ENCODE measurements at places on chromosomes 2 and 18.

GRCh38 chr2:79817288-79817687, 304.4 kb downstream of the CTNNA2 start:
- DNase-seq, result no peak

- peak; percentile 30 for DNase-seq
Measured at GRCh38 chr2:6556755-6557154, 309.0 kb downstream of the CMPK2 start.

DNA sequence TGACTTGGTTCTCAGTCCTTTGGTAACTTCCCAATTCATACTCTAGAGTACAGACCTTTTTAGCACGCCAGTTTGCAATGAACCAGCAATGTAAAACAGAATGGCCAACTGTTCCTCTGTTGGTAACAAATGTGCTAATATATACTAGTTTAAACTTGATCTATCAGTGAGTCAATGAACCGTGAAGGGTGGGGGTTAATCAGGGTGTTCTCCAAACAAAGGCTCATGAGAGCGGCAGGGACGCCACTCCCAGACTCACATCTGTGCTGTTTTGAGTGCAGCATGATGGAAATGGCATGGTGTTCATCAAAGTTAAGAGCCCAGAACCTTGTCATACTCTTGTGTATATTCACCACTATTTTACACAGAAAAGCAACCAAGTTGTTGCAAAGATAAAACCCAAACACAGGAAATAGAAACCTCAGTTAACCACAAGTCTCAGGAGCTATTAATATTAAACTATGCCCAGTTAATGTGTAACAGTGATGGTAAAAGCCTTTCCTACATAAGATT, 70.3 kb downstream of the CERKL start:
- DNase-seq, result peak; percentile 95

DNA sequence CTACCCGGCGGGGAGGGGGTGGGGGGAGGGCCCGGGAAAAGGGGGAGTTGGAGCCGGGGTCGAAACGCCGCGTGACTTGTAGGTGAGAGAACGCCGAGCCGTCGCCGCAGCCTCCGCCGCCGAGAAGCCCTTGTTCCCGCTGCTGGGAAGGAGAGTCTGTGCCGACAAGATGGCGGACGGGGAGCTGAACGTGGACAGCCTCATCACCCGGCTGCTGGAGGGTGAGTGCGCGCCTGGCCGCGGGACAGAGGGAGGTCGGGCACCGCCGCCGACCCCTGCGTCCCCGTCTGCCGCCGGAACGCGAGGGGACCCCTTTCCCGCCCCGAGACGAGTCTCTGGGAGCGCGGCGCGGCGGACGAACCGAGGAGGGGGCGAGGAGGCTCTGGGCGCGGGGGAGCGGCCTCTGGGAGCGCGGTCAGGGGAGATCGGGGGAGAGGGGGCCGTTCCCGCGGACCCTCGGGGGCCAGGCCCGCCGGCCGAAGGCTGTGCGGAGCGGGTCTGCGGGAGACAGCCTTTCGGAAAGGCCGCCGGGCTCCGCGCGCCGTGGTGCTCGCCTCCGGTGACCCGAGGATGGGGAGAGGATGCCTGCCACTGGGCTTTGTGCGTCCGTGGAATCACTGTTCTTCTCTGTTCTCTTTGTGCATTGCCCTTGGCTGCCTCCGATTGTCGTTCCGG, 463 bp downstream of the PPP1CB start:
- peak; percentile 17 for DNase-seq

DNA sequence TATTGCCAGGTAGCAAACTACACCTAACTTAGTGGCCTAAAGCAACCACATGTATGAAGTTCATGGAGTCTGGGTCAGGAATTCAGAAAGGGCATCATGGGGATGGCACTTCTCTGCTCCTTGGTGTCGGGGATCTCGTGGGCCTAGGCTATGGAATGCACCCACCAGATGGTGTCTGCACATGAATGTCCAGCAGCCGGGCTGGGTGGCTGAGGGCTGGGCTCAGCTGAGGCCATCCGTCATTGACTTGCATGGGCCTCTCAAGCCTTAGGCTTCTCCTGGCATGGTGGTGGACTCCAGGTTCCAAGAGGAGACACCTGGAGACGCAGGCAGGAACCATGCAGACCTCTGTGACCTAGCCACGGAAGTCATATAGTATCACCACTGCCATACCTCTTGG, 26.0 kb upstream of the RPL31 start:
- no peak for DNase-seq

DNA sequence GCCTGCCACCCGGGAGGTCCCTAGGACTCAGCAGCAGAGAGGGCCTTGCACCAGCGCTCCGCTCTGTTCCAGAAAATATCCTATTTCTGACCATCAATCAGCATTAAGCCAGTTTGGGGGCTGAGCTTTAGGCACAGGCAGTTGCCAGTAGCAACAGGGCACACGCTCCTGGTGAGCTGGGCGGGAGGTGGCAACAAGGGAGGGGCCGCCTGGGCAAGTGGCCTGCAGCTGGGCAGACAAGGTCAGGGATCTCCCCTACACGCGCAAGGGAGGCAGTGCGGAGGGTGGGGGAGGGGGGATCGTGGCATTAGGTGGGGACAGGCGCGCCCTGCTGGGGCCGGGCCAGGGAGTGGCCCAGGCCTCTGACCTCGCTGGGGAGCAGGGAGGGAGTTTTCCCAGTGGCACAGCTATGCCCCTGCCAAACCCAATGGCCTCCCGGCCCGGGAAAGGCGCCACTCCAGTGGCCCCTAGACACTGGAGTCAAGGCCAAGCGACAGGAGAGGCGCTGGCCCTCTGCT, 302.8 kb downstream of the NCKAP5 start:
- DNase-seq, result no peak

- peak; percentile 19 for DNase-seq
Measured at GRCh38 chr2:132562245-132562644, 107.8 kb downstream of the LYPD1 start.

GRCh38 chr2:109446278-109447131, 167.3 kb downstream of the SEPTIN10 start:
- DNase-seq, result no peak

DNA sequence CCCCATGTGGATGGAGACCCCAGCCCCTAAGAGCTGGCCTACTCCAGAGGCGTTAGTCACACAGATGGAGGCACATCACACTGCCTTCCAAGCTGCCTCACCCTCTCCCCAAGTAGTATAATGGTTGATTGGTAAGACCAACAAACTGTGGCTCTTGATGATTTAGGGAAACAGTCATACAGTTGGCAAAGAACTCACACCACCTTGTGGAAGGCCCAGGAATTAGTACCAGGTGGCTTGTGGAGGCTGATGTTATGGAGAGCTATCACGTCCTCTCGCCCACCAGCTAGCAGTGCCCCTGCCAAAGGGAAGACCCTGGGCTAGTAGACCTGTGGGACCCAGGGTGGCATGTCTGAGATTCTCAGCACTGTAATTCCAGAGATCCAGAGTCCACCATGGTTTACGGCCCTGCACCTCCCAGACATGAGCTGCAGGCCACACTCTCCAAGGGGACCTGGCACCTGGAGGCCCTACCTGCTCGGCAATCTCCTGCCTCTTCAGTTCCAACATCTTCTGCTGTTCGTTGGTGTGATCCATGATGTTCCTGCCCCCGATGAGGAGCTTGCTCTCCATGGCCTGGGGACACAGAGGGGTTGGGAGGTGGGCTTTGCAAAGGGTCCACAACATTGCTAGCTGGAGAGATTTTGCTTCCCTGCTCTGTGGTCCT, 26.3 kb downstream of the KIF3C start:
- no peak for DNase-seq

- no peak for DNase-seq
Measured at GRCh38 chr2:171318463-171318934, 115.3 kb downstream of the METTL8 start.

DNA sequence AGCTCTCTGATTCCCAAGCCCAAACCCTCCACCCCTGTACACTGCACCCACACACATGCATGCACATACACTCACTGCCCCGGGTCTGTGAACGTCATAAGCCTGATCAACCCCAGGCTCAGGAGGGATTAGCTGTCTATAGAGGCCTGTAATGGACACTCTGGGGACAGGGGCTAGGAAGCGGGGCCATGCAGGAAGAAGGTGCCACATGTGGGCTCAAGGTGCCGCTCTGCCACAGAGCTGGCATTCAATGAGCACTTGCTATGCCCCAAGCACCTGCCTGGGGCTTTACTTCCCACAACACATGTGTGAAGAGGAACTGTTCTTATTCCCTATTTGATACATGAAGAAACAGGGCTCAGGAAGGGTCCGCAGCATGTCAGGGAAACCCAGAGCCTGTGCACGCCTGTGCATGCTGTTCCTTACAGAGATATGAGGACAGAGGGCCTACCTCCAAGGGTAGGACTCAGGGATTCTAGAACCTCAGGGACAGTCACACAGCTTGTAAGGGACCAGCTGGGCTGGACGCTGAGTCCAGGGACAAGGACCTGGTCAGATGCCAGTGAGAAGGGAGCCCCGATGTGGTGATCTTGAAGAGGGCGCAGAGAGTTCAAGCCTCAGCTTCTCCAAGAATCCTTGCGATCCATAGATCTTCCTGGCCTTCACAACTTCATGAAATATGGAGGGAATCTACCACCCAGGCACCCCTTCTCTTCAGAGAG, 5.0 kb downstream of the BIN1 start:
- DNase-seq, result no peak

- peak; percentile 61 for DNase-seq
Measured at GRCh38 chr2:138267161-138267901, 234.2 kb upstream of the SPOPL start.

GRCh38 chr18:58721566-58722239, 50.4 kb downstream of the MALT1 start:
- no peak for DNase-seq

GRCh38 chr18:23539296-23539695, 36.0 kb downstream of the RMC1 start:
- DNase-seq, result no peak

- no peak for DNase-seq
Measured at GRCh38 chr2:60518567-60518966, 34.9 kb downstream of the BCL11A start.

DNA sequence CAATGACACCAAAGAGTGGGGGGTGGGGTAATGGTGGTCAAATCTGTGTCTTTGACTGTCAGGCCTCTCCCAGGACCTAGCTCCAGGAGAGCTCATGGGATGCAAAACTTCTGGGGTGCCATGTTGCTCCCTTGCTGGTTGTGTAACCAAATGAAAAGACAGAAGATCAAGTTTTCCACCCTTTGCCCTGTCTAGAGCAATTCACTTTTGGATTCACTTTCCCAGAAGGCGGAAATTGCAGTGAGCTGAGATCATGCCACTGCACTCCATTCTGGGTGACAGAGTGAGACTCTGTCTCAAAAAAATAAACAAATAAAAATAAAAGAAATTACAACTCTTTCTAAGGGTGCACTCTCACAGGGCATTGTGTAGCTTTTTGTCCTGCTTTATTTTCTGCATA, 34.9 kb upstream of the PLA2R1 start:
- DNase-seq, result no peak

DNA sequence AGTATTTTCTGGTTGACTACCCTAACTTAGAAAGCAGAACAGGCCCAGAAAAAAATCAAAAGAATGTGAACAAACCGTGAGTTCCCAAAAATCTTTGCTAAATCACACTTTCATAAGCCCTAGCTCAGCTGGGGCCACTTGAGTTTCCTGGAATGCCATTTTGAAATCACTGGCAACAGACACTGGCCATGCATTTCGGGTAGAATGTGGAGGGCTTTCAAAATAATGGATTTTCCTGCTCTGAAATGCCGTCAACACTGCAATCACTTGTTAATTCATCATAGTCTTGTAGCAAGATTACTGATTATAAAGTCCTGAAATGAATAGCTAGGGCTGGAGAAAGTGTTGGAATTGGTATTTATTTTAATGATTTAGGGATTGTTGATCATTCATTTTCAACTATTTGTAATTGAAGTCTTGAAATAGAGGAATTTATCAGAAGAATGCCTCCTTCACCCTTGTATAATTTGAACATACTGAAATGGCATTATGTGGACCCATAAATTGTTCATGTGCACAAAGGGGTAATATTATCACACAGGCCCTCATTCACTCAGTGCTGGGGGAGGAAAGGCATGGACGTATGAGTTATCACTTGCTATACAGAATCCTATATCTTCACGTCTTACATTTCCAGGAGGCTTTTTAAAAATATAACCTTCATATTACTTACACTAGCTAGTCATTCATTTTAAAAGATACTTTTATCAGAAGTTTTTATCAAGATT, 134.8 kb downstream of the DTNA start:
- no peak for DNase-seq

- DNase-seq, result no peak
Measured at GRCh38 chr2:230657906-230658305, 54.7 kb upstream of the CAB39 start.

DNA sequence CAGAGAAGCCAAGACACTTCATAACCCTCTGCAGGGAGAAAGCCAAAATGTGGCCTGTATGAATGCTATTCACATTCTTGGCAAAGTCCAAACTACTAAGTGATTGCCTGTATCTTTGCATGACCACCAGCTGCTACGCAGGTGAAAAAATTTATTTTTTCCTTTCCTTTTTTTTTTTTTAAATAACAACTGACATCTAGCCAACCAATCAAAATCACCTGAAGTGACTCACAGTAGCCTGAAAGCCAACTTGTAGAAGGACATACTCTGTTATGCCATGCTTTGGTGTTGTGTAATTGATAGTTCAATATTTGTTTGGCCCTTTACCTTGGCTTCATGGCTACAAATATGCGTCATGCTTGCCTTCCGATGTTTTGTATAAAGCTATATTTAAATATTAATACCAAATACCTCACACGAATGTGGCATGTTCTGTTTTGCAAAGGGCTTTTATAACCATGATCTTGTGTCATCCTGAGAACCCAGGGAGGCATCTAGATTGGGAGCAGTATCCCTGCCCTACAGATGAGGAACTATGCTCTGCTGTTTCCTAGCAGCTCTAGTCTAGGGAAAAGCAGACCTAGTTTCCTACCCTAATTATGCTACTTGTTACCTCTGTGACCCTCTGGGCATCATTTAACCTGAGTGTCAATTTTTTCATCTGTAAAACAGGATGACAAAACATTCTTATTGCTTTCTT, 102.1 kb downstream of the MYOM1 start:
- no peak for DNase-seq

DNA sequence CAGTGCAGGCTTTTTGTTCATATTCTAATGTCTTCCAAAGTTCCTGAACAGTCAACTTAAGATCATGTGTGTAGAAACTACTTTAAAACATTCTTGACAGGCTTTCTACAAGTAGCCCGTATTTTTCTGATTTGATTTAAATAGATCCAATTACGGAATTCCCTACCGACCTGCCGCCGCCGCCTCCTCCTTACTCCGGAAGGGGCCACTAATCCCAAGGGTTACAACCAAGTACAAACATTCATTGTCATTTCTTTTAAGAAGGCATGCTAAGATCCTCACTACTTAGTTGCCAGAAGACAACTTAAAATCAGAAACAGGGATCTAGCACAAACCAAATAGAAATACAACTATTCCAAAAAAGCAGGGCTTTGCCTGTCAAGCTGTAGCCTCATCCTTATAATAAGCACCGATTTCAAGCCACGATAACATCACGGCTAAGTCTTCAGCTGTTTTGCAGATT, 784 bp downstream of the WDR33 start:
- DNase-seq, result no peak
